ENCODE measurements at places on chromosomes 12 and 14.

DNA sequence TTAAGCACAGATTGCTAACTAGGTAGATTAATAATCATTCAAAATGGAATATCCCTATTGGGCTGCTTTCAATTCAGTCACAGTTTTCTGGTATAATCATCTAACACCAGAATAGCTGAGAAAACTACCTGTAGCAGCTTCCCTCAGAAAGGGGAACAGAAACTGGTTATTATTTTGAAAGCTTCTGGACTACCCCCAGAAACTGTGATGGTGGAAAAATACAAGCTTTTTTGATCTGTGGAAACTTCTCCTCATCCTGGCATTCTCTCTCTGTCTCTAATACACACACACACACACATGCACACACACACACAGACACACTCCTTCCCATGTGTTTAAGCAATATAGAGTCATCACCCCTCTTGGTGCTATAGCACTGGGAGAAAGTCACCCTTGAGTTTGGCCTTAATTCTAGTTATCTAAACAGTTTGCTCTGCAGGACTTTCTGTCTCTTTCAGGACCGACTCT, 251.5 kb upstream of the LMO3 start:
- DNase-seq = no peak

- peak; percentile 52 for DNase-seq
Observed at GRCh38 chr14:65103150-65103760, 938 bp upstream of the MAX start.

DNA sequence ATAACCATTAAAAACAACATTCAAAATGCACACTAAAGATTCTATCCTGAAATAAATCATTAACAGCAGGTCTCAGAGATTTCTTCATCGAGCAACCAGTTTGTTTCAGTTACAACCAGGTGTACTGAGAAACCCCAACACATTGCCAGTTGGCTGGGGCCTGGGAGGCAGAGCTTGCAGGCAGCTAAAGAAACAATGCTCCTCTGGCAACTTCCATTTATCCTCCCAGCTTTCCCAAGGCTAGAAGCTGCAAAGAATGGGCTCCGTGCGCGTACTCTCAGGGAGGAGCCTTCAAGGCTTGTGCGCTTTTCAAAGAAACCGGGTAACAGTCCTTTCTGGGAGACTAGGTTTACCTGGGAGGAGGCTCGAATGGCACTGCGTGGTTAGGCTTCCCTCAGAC, 181.6 kb downstream of the MSRB3 start:
- no peak for DNase-seq

DNA sequence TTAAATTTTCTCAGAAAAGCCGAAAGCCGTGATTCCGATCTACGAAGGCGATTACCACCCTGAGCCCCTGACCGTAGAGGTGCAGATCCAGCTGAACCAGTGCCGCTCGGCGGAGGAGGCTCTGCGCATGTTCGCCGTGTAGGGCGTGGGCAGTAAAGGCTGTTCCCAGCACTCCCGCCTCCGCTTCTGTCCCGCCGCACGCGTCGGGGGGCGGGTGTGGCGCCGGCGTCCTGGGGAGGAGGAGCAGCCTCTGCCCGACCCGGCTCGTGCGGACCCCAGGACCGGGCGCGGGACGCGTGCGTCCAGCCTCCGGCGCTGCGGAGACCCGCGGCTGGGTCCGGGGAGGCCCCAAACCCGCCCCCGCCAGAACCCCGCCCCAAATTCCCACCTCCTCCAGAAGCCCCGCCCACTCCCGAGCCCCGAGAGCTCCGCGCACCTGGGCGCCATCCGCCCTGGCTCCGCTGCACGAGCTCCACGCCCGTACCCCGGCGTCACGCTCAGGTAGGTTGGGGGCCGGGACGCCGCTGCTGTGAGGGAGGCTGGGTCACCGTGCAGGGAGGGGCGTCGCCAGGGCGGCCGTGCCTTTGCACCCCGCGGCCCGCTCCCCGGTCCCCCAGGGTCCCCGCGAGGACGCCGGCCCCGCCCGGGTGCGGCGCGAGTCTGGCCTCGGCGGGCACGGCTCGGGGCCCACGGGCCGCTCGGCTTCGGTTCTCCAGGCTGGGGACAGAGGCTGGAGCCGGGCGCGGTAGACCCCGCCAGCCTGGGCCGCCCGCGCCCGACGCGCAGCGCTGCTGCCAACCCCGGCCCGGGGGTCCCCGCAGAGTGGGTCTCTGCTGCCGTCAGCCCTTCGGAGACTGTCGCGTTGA, at the start of gene B3GNT4:
TSS of gene B3GNT4 (plus strand) at position 409 of the 866 bp plus-strand sequence. CDS start 910 bp downstream, outside the sequence.
- peak; percentile 75 for DNase-seq

- DNase-seq = no peak
Observed at GRCh38 chr12:33427071-33427470, 12.5 kb downstream of the SYT10 start.

DNA sequence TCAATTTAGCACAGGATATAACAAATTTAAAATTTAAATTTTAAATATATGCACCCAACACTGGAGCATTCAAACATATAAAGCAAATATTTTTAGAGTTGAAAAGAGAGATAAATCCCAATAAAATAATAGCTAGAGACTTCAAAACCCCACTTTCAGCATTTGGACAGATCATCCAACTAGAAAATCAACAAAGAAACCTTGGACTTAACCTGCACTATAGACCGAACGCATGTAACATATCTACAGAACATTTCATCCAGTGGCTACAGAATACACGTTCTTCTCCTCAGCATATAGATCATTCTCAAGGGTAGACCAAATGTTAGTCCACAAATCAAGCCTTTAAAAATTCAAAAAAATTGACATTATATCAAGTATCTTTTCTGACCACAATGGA, 64.0 kb downstream of the SPTSSA start:
- DNase-seq = no peak

- no peak for DNase-seq
Observed at GRCh38 chr14:100774164-100774537, 47.5 kb downstream of the DLK1 start.
